Stimulated activated CD4-positive, alpha-beta T cell treated with anti-CD3 and anti-CD28 coated beads, TNF-alpha, amount 100 ng/mL, for 1 hour (primary cell): ENCODE measurements at places on chromosomes 4 and X.

DNA sequence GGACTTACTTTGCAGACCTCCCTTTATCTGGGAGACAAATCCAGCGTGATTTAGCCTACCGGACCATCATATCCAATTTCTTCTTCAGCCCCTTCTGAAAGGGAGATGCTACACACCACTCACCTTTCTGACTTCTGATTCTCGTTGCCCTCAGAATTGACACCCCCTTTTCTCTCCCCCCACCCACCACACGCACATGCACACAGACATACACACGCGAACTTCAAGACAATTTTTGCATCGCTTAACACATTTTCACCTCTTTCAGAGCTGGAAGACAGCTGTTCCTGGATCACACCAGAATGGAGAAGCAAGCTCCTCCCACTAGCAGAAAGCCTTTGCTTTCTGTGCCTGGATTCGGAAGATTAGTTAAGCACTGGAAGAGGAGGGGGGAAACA, 1.0 kb upstream of the SNCA start:
- DNase-seq, result no peak

DNA sequence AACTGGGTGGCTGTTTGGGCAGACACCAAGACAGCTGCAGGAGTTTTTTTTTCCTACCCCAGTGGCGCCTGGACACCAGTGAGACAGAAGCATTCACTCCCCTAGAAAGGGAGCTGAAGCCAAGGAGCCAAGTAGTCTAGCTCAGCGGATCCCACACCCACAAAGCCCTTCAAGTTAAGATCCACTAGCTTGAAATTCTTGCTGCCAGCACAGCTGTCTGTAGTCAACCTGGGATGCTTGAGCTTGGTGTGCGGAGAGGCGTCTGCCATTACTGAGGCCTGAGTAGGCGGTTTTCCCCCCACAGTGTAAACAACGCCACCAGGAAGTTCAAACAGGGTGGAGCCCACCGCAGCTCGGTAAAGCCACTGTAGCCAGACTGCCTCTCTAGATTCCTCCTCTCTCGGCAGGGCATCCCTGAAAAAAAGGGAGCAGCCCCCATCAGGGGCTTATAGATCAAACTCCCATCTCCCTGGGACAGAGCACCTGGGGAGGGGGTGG, 171.4 kb downstream of the ARHGEF9 start:
- DNase-seq, result no peak

GRCh38 chr4:70945452-70946055, 43.4 kb downstream of the MOB1B start:
- no peak for DNase-seq

DNA sequence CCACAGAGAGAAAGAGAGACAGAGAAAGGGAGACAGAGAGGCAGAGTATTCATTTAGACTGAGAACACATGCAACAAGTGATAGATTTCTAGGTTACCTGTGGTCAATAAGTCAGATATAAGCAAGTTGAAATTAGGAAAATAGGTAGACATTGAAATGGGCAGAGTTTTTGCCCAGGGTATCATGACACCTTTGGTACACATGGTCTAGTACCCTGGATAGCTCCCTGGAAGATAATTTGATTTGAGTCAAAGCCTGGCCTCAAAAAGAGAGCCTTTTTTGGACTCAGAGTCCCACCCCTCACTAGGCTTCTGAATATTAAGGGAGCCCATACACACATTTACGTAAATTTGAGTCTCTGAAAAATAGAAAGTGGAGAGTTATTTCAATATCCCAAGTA, 4.0 kb upstream of the RPS6KA6 start:
- DNase-seq, result no peak

- no peak for DNase-seq
Measured at GRCh38 chr4:137452799-137453198, 79.5 kb downstream of the PCDH18 start.

- DNase-seq, result no peak
Measured at GRCh38 chrX:106649523-106650428, 38.0 kb downstream of the RADX start.

DNA sequence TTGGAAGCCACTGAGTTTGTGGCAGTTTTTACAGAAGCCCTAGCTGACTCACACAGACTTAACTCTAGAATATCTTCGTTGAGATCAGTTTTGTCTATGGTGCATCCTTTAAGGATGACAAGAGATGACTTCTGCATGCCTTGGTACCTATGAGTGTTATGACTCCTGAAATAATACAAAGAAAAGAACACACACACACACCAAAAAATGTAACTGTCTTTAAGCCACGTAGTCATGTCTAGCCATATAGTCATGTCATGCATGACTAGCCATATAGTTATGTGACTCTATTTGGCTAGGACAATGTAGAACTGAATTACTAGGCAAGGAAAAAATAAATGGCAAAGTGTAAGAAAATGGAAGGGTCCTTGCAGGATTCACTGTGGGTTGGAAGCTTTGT, 447.8 kb downstream of the NLGN4X start:
- DNase-seq, result no peak

DNA sequence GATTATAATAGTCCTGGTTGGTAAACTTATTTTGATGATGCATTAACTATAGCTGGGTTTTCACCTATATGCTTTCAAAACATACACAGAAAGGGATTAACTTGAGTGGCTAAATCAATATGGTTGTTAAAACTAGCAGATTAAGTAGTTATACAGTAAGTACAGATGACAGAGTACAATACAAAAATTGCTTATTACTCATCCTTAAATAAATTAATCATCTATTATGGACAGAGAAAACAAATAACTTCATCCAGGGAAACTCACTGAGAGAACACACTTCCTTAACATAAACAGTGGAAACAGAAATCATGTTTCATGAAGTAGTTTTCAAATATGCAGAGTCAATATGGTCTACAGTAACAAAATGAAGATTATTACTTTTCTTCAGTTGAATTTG, 133.4 kb downstream of the AREG start:
- DNase-seq, result no peak

DNA sequence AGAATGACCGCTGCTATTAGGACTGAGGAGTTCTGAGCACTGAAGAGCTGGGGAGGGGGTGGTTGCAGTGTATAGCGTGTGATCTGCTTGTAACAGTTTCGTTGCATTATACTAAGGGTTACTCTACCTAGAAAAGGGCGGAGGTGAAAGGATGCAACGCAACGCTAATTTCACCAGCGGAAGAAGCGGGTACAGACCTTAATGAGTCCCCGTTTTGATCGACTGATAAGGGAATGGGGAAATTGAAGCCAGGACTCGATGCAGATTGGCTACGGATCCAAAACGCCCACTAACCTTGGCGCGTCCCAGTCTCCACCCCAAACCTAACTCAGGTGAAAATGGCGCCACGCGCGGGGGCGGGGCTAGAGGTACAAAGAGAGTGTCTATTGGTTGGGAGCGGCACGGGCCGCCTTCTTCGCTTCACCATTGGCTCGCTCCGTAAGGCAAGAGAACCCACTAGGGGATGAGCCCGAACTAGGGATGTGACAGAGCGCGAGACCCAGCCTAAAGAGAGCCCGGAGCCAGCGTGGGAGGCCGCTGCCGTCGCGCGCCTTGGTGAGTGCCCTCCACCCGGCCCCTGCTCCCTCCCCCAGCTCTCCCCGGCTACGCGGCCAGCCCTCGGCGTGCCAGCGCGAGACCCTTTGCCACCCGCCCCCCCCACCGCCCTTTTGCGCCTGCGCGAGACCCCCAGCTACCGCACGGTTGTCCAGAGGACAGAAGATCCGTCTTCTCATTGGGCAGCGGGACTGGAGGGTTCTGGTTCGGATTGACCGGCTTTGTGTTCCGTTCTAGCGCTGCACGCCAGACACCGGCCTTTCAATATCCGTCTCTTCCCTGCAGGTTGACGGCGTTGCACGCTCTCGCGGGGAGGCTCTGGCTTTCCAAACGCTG, at the start of gene EBP:
Gene EBP (plus strand): TSS at position 456 of the 891 bp plus-strand sequence. CDS start 1,964 bp downstream, outside the sequence.
- DNase-seq, result peak; percentile 78

DNA sequence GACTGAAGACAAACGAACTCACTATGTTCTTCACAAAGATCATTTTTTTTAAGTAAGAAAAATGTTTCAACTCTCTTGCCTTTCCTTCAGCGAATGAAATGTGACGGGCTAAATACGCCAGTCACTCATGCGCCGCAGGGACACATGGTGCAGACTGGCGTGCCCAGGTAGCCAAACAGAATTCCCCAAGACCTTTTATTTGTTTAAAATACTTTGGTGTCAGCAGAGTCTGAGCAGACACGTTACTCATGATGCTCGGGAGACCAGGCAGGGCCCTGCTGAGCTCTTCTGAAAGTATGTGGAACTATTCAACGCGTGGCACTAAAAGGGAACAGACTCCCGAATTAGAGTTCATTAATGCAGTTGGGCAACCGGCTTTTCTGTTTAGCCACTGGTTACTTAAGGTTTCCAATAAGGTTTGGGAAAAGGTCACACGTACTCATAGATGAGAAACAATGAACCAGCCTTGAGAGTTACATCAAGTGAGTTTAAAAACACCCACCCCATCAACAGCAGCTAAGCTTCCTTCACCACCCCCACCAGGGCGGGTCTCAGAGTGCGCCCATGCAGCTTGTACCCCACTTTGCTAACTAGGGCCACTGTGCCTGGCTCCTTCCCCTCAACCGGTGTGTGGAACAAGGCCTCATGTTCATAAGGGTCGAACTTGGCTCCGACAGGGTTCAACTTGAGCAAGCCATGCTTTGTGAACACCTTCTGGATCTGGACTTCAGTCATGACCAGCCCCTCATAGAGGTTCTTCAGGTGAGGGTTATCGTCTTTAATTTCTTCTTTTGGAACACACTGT, 7.3 kb downstream of the GRPEL1 start:
- no peak for DNase-seq

GRCh38 chr4:183107891-183108459, 8.9 kb downstream of the WWC2 start:
- no peak for DNase-seq

DNA sequence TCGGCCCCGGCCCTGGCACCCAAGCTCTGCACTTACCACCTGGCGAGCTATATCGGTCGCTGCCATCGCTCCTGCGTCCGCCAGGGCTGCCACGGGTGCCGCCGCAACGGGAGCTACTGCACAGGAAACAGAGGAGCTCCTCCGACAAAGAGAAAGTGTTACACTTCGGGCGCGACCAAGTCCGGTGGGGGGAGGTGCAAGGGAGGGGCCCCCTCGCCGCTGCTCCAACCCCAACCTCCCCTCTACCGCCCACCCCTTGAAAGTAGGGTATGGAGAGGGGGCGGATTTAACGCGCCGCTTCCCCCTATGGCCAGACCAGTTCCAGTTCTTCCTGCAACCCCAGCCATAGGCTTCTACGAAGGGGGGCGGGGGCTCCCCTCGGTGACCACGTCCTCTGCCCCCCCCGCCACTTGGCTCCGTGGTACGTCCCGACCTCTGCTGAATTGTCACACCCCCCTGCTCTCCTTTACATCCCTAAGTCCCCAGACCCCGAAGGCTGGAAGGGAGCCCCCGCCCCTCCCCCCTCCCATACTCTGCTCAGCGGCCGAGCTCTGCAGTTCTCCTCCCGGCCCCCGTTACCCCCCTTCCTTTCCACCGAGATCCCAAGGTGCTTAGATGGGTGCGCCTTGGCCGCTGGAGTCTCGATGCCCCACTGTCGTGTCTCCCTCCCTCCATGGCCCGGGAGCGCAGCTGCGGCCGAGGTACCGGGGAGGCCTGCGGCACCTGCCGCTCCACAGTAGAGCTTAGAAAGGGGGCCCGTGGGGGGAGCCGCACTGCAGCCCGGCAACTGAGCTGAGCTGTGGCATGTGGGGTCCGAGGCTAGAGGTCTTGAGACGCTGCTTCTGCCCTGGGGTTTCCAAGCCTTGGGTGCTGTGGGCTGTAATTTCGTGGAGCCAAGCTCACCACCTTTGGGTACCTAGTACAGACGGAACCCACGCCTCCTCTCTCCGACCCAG, at the start of gene SEPTIN6:
Gene SEPTIN6 (minus strand): TSS at position 129 of the 956 bp plus-strand sequence. CDS start 63 bp downstream, at position 66.
- DNase-seq, result peak; percentile 61

DNA sequence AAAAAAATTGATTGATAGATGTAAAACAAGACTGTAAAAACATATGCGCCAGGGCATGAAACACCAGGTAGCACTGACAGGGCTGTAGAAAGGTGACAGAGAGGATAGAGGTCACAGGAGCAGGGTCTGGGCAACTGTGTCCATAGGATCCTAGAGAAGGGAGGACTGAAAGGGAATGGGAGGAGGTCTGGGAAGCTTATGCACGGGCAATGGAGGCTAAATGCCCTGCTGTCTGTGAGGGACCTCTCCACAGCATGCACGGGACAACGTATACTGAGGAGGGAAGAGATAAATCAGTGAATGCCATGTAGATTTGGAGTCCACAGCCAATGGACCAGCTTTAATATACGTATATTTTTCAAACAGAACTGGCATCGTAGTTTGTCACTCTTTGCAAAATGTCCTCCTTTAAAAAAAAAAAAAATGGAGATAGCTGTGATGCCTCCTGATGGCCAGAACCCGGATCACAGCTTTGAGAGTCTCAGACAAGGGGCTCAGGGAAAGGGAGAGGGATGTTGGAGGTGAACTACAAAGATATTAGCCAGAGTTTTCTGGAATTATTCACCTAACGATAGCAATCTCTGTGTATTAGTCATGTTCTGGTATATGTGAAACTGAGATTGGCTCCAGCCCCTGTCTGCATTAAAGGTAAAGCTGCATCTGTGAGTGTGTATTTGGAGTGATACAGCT, 16.0 kb downstream of the RAB40A start:
- no peak for DNase-seq

DNA sequence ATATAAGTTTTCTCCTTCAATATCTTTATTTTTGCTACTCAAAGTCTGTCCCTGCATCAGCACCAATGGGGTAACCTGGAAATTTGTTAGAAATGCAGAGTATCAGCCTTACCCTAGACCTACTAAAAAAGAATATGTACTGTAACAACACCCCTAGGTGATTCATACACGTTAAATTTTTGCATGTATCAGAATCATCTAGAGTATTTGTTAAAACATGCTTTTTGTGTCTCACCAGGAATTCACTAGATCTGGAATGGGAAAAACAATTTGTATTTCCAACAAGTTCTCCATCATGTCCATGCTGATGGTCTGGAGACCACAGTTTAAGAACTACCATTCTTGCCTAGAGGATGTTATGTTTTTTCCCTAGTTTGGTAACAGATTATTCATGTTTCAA, 196.0 kb upstream of the EDNRA start:
- DNase-seq, result no peak

DNA sequence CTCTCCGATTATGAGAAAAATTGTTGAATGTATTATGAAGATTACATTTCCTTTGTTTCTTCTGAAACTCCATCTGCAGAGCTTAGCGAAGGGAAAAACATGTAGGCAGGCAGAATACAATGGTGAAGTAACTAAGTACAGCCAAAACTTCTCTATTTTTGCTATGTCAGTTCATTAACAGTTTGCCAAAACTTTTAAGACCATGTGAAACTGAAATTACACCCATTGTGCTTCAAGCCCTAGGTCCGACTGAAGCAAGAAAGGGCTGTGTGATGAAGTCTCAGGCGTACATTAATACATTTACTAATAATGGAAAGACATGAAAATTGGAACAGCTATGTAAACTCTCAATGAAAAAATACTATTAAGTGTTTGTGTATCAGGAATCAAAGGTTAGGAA, 398.0 kb downstream of the MAPK10 start:
- DNase-seq, result no peak

GRCh38 chr4:94284889-94285288, 57.7 kb downstream of the HPGDS start:
- no peak for DNase-seq

- DNase-seq, result no peak
Measured at GRCh38 chr4:87002682-87003043, 67.9 kb downstream of the AFF1 start.
